ENCODE measurements at places on chromosomes 1 and 21.

DNA sequence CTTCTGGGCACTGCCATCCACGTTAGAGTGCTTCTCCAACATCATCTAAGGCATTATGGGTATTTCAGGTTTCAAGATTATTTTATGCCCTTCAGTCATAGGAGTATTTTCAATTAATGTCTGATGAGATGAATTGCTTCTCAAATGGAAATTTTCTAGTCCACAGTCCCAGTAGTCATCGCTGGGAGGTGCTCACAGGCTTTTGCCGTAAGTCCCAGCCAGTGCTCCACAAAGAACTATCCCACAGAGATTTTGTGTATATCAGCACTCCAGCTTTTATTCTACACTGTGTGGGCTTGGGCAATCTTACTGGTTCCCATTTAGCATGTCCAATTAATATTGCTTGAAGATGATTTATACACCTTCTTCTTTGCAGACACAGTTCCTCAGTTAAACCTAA lies 61.0 kb downstream of the SMYD2 start:
- DNase-seq: no peak

DNA sequence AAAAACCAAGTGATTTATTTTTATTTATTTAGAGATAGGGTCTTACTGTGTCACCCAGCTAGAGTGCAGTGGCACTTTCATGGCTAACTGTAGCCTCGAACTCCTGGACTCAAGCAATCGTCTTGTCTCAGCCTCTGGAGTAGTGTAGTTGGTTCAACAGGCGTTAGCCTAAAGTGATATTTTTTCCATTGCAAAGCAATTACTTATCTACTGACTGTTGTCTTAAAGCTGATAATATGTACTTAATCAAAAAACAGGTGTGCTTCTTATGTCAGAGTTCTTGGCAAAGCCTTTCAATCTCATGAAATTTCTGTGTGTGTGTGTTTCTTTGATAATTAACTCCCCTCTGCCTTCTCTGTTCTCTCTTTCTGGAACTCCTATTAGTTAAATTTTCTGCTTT lies 62.4 kb upstream of the DUSP10 start:
- DNase-seq: no peak

DNA sequence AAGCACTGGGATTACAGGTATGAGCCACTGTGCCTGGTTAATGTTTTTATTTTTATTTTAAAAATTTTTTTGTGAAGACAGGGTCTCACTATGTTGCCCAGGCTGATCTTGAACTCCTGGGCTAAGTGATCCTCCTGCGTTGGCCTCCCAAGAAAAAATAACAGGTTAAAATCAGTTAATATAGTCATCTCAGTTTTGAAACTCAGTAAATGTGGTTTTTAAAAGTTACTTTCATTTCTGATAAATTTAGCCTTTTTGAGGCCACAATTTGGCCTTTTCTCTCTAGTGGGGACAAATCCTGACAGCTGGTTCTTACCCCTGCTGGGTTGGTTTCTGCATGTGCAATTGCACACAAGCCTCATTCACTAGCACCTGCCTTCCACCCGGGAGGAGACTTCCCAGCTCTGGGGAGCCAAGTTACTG lies 13.3 kb downstream of the PMF1 start:
- DNase-seq: no peak

DNA sequence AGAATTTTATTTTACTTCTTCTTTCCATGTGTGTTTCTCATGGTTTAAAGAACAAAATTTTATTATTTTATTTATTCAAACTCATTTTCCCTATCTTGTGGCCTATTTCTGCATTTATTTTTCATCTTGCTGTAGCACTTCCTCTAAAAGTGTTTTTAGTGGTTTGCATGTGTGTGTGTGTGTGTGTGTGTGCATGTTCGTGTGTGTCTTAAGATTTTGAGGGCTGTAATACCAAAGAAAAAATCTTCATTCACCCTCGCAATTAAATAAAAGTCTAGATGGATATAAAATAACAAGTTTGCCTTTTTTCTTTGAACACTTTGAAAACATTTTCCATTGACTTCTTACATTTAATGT lies 24.6 kb upstream of the FCRL3 start:
- DNase-seq: peak; percentile 36

GRCh38 chr1:28246427-28246832 lies 10.5 kb downstream of the ATP5IF1 start:
- no peak for DNase-seq

- peak; percentile 74 for DNase-seq
These were observed 978 bp downstream of the SLC39A1 start for GRCh38 chr1:153962088-153963029.

GRCh38 chr1:62377043-62377562 lies 57.9 kb upstream of the KANK4 start:
- no peak for DNase-seq

GRCh38 chr1:22295396-22295795 lies 152.5 kb upstream of the WNT4 start:
- DNase-seq: no peak

DNA sequence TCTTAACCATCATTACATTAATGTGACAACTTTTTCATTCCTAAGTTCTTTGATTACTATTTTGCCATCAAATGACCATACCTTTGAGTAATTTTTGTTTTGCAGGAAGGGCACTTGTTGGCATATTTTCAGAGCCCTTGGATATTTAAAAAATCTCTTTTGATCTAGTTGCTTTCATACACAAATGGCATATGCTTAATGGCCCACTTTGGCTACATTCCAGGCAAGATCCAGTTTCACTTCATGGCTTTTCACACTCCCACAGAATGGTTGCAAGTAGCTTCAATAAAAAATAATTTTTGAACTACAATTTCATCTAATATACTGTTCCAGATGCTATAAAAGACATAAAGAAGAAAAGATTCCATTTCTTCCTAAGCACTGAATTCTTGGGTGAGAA lies 18.1 kb downstream of the ADAM30 start:
- DNase-seq: no peak

DNA sequence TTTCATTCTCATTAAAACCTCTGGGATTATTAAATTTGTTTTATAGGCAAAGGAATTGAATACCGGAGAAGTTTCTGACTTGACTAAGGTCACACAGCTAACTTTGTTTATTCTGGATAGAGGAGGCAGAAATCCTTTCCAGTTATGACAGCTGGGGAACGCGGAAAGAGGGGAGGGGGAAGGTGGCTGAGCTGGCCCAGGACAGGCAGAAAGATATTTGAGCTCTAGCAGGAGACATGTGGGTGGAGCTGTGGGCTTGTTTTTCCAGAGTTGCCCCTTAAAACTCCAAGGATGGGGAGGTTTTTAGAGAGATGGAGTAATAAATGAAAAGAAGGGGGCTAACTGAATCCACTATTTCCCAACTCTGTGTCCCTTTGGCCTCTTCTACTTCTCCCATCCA lies 27.8 kb downstream of the FOXD2 start:
- no peak for DNase-seq

DNA sequence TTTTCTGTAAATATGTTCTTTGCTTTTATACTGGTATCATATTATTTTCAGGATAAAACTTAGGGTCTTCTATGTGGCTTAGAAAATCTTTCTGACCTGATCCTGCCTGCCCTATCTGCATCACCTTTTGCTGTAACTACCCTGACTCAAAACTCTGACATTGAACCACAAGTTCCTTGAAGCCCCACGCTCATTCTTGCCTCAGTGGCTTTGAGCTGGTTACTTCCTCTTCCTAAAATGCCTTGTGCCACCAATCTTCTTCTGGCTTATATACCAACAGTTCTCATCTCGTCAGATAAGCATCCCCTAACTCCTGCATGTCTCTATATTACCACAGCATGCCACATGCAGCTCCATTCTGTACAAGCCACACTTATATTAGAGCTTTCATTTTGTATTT lies 84.5 kb upstream of the LRRC7 start:
- no peak for DNase-seq

DNA sequence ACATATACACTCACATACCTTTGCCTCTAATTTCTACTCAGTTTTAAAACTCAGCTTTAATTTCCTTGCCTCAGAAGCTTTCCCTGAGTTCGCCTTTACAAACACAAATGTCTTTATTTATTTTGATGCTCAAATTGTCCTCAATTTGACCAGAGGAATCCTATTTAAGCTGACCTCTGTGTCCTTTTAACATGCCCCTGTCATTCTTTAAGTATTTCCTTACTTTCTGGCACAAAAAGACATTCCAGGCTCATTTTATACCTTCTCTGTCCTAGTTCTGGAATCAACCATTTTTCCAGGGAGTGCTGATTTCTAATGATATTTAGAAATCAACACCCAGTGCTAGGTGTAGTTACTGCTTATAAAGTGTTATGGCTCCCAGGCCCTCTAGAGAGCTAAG lies 82.5 kb downstream of the OSBPL9 start:
- no peak for DNase-seq

DNA sequence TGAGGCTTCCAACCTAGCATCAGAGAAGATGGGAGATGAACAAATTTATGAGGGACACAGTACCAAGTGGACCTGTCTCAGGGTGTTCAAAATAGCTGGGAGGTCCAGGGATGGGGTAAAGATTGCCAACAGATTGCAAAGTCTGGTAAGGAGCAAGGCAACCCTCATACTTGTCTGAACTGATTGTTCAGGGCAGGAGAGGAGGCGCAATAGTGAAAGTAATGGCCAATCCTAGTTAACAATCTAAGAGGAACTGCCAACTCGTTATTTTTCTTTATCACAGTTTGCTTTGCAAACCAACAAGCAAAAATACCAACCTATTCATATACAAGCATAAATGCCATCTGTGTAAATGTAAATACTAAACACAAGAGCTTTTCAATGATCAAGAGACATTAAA lies 78.4 kb upstream of the S1PR1 start:
- no peak for DNase-seq

DNA sequence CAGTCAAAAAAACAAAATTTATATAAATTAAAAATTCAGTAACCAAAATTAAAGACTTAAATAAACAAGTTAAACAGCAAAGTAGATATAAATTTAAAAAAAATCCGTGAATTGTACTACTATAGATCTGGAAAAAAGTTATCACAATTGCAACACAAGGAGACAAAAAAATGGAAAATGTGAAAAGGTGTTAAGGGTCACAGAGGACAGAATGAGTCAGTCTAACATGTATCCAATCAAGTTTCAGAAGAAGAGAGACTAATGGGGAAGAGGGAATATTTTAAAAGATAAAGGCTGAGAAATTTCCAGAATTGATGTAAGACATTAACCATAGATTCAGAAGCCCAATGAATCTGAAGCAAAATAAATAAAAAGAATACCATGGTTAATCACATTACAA lies 46.0 kb downstream of the USP24 start:
- DNase-seq: no peak

DNA sequence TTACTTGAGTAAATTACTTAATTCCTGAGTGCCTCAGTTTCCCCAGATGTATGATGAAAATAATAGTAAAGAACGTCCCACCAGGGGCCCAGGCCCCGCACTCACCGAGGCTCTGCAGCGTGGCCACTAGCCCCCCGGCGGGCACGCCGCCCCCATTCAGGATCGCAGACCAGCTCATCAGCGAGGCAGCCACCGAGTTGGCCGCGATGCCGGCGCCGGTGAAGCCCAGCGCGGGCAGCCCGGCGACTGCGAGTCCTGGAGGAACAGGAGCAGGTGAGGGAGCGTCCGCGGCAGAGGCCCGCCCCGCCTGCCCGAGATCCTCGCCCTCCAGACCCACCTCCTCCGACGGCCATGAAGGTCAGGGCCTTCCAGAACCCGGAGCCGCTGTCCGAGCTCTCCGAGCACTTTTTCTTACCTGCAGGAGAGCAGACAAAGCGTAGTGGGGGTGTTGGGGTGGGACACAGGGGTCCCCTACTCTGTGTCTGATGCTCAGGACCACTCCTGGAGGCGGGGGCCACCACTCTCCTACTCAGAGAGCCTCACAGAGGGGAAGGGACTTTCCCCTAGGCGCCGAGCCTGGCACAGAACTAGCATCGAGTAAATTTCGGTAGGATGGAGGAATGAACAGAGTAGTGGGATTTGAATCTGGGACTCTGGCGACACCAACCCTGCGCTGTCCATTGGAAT lies 3.7 kb downstream of the IFI6 start:
- no peak for DNase-seq

DNA sequence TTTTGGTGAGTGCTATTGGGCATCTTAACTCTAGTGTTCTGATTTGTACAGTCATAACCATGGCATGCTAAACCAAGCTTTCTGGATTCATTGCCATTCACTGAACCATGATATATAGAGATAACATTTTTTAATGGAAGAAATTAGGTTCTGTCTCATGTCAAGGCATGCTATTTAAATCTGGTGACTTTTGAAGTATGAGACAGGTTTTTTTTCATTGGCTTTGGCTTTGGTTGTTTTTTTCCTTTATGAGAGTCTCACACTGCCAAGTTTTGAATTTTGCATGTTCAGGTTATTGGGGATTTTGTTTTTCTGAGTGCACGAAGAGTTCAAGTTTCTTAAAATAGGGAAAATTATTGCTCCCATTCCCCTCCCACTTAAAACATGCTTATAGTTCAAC lies 141.3 kb upstream of the ADAMTS5 start:
- DNase-seq: no peak

DNA sequence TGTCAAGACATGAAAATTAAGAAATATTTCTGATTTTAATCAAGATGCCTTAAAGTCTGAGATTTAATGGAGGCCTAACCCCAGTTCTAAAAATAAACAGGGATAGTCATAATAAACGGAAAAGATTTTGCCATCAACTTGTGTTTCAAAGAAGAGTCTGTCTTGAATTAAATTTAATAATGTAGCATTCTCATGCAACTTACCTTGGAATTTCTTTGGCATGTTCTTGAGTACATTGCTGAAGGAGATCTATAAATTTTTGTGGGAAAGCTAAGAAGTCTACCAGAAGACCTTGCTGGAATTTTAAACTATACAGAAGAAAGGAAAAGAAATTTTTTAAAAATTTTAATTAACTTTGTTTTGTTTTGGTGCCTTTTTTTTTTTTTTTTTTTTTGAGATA lies 10.6 kb downstream of the SASS6 start:
- DNase-seq: no peak

GRCh38 chr1:21621761-21622436 lies 47.3 kb downstream of the RAP1GAP start:
- no peak for DNase-seq

DNA sequence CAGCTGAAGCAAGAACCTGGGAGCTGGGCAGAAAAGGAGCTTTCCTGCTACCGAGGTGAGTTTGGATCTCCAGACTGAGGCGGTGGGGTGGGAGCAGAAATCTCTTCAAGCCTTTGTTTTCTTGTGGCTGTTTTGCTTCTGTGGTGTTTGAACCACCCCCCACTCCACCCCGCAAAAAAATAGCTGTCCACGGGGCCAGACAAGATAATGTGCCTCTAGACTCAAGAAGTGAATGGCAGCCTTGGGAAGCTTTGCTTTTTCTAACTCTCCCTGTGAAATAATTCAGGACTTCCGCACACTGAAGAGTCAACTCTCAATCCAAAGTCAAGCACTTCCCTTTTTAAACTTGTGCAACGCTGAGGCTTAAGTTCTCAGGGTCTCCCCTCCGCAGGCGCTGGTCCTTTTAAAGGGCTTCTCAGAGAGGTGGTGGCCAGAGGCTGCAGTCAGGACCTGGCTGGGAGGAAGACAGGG lies 159.6 kb upstream of the COA6 start:
- peak; percentile 76 for DNase-seq
